ENCODE measurements at places on chromosomes 12 and 14.

GRCh38 chr12:53777936-53778644 lies 26.3 kb upstream of the CISTR start:
- no peak for DNase-seq

DNA sequence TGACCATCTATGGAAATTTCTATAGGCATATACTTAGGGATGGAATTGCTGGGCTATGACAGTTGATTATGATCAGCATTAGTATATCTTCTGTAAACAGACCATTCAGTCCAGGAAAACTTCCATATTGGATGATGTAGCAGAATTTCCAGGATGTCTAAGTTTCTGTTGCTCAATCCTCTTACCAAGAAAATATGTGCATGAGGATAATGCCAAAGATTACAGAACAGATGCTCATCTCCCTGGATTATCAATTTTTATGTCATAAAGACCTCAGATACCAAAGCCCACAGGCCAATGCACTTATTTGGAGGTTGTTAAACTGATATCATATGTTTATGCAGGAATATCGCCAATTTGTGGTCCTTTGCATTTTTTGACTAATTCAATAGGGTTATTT lies 354.4 kb upstream of the FLRT2 start:
- DNase-seq = no peak

DNA sequence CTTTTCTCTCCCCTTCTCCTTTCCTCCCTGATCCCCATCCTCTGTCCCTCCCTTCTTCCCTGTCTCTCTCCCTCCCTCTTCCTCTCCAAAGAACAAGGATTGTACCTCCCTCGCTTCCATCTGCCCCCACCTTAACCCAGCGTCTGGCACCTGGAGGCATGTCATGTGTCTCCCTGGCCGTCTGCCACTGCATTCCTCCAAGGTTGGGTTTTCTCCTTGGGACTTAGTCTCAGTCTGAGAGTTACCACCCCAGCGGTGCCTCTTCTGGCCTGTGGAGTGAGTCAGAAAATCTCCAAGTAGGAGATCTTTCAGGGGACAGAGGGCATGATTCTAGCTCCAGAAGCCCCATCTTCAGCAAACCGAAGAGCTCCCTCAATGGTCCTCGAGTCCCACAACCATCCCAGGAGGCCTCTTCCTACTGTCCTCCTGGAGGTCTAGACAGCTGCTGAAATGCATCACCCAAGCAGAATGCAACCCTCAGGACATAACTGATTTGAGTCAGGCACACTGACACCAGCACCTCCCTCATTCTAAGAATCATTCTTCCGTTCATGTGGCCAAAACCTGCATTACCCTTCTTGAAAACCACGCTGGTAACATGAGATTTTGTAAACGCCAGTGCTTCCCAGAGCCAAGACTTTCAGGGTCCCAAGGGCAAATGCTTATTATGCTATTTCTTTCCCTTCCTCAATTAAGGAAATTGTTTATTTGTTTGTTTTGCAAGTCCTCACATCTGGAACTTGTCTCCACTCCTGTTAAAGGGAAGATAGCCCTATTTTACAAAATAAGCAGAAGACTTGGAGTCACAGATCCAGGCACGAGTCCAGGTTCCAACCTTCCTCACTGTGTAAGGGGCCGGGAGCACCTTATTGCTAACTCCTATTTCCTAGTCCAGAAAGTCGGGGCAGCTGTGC lies 463.2 kb downstream of the BCL11B start:
- no peak for DNase-seq

DNA sequence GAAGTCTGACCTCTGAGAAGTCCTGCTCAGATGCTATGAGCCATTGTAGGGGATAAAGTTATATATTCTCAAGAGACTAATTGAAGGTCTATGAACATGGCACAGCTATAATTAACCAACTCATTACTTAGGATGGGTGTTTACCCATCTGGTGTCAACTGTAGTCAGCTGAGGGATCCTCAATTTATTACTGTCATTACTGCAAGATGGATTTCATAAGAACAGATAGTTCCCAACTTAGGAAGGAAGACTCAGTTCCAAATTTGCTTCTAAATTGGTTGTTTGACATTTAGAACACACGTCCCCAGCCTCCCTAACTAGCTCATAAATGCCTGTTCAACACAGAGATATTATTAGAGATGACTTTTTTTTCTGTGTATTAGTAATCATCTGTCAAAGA lies 81.4 kb downstream of the FRMD6 start:
- no peak for DNase-seq

DNA sequence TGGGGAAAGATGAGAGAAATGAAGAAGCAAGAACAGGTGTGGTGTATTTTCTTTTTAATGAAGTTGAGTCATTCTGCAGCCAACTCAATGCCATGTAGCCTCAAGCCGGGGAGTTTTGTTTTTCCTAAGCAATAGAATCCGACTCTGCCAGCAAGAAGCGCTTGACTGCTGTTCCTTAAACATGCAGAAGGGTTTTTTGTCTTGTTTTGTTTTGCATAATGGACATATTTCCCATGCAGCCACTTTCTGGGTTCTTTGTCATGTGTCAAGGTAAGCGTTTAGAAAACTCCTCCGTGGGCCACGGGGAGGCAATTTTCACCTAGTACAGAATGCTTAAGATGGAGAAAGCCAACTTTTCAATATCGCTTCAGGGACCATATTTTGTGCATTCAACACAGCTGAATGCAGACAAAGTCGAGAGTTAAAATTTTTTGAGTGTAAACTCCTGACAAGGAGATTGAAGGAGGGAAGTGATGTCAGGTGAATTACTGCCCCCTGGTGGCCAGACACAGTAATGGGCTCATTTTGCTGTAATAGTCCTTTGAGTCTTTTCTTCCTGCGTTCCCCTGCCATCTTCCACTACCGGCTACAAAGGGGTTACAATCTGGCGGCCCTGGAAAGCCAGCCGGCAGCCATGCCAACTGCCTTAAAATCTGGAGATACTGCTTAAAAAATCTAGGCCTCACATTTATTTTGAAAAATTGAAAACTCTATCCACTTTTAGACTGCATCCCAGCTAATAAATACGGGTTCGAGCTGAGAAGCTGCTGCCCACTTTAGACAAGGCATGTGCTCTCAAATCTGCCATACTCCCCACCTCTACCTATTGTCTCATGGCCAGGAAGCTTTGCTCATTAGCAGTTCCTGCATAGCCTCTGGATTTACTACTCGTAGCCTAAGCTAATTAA lies 3.2 kb upstream of the FICD start:
- DNase-seq = peak; percentile 73

- DNase-seq = no peak
Observed at GRCh38 chr14:97697772-97698171, 900.6 kb downstream of the VRK1 start.

GRCh38 chr14:22556021-22556989 lies 32.7 kb downstream of the DAD1 start:
- no peak for DNase-seq

GRCh38 chr12:68190301-68190700 lies 30.8 kb upstream of the IFNG start:
- no peak for DNase-seq

GRCh38 chr12:131136539-131136872 lies 182.8 kb downstream of the ADGRD1 start:
- no peak for DNase-seq

GRCh38 chr12:47314996-47315395 lies 235.2 kb upstream of the AMIGO2 start:
- no peak for DNase-seq

DNA sequence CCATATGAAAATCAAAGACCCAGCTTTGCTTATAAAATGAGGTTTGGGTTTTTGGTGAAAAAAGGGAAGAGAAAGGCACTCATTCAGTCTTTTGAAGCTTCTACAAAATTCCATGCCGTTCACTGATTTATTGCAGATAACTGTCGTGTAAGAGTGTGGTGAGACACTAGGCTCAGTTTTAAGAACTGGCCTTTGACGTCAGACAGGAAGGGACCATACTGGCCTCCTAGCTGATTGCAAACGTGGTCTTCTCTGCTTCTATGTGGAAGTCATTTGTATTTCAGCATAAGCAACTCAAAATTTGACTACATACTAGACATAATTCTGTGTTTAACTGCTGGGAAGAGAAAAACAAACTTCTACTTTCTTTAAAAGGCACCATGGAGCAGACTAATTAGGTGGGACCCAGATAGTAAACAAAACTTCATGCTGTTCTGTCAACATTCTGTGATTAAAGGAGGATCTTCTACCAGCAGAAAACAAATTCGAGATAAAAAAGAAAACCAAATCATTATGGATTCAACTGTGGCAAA lies 168.7 kb downstream of the TTC7B start:
- DNase-seq = no peak

DNA sequence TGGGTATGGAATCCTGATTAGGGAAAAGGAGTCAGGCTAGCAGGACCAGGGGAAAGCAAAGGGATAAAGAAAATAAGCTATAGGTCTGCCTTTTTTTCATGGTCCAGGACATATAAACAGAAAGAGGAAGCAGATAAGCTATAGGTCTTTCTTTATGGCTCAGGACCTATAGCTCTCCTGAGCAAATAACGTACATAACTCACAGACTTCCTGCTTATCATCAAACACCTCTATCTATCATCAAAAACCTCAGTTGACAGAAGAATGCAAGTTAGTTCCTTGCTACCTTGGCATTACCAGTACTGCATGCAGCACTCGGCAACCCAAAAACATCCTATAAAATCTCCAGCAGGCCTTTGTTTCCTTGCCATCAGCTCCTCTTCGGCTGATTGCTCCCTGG lies 238.7 kb upstream of the OR4E1 start:
- DNase-seq = no peak

- DNase-seq = no peak
Observed at GRCh38 chr12:19485240-19485639, 45.9 kb downstream of the AEBP2 start.

DNA sequence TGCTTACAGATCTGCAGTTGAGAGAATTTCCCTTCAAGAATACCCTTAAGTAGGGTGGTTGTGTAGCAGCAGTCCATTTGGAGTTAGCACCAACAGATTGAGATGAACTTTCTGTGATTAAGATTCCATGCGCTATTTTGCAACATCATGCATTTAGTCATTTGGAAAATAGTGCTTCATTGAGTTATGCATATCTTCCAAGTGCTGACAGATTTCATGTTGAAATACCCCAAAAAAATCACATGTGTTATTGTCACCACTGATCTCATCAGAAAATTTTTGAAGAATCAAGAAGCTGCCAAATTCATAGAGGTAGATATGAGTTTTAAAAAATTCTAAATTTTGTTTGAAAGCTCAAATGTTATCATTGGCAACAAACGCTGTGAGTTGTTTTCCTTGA lies 35.5 kb upstream of the OSBPL8 start:
- no peak for DNase-seq

DNA sequence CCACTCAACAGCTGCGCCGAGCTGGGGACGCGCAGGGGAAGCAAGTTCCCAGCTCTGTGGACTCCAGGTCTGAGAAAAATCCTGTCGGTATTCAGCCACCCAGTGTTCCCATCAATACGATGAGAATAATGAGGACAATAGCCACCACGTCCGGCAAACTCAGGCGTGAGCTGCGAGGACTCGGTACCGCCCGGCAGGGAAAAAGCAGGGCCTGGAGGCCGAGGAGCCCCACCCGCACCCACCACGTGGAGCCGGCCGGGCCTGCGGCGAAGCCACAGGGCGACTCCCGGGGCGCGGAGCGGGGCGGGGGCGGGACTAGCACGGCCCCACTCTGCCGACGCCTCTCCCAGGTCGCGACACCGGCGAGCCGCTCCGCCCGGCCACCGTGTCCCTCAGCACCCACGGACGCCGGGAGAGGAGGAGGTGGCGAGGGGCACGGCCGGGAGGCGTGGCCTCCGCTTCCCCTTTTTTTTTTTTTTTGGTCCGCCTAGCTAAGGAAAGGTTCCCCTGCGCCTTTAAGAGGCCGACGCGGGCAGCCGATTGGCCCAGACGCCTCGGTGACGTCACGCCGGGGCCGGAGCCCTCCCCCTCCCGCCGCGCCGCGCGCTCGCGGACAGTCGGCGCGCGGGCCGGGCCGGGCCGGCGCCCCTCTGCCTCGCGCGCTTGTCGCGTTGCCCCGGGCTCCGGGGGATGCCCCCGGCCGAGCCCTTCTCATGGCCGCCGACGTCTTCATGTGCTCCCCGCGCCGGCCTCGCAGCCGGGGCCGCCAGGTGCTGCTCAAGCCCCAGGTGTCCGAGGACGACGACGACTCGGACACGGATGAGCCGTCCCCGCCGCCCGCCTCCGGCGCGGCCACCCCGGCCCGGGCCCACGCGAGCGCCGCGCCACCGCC lies at the start of gene MLXIP:
Gene MLXIP (plus strand): TSS at position 616 of the 892 bp plus-strand sequence. CDS start 98 bp downstream, at position 714.
- DNase-seq = peak; percentile 90

GRCh38 chr12:45379261-45379660 lies 163.4 kb downstream of the ANO6 start:
- no peak for DNase-seq

DNA sequence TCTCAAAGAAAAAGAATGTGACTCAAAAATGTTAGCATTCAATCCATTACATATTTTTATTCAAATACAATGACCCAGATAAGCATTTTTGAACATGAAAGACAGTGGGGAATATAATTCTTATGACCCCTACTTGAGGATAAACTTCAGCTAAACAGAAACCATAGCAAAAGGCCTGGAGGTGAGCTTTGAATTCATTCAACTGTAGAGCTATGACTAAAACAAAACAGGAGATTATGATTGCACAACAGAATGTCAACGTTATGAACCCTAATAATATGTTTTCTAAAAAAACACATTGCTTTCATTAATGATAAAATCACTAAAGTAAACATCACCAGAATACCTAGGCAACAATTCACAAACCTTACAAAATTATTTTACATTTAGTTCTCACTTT lies 27.8 kb downstream of the EFCAB11 start:
- DNase-seq = no peak

DNA sequence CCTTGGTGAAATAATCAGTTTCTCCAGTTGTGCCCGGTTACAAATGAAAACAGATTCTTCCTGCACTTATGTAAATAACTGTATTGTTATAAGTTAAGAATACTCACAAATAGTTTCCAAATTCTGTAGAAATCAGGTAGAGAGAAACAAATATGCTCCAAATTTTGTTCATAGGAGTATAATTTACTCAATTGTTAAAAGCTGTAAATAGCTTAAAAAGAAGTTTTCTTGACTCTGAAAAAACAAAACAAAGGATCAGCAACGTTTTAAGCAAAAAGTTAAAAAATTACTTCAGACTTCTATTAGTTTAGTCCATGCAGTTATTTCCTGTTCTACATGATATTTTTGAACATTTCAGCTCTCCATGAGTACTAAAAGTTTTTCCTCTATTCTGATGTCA lies 30.0 kb upstream of the SLC38A4 start:
- DNase-seq = no peak

DNA sequence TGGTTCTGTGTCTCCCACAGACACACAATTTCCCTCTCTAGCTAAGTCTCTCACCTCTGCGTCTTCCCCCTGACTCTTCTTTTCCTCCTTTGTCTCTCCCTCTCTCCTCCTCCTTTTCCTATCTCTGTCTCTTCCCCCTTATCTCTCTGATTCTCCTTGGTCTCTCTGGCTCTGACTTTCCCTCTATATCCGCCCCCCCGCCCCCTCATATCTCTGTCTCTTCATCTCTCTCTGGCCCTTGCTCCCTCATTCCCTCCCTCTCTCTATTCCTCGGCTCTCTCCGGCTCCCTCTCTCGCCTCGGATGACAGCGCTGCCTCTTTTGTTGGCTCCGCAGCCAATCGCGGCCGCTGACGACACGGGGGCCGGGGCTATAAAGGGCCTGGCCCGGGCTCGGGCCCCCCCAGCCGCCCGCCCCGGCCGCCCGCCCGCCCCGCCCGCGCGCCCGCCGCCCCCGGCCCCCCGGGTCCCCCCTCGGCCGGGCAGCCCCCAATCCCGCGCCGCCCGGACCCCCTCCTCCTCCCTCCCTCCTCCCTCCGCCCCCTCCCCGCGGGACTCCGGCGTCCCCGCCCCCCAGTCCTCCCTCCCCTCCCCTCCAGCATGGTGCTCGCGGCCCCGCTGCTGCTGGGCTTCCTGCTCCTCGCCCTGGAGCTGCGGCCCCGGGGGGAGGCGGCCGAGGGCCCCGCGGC lies at the start of gene GDF11:
Gene GDF11 (plus strand): TSS at position 404 of the 687 bp plus-strand sequence. CDS start 195 bp downstream, at position 599.
- DNase-seq = peak; percentile 82

Data from NCI-H2081 (cell line).